Body of pancreas (tissue), 4 donors: ENCODE measurements at places on chromosomes 1 and 21. TPM values are rescaled to one million over a fixed set of nuclear protein-coding genes. Genes with fewer than 3 reads are reported as not detected.

The SPATA6 gene
- 5.3 TPM for total RNA-seq

The CRNN gene
- total RNA-seq = not detected

The HORMAD1 gene
- not detected for total RNA-seq

The SLC44A5 gene
- 5.4 TPM for total RNA-seq

The SPATA1 gene
- total RNA-seq = not detected

The LRRN2 gene
- total RNA-seq = 1.6 TPM

The LCE1F gene
- not detected for total RNA-seq

The LIPI gene
- total RNA-seq = not detected

The ZMYND12 gene
- total RNA-seq = 1.3 TPM

The OVAAL gene
- total RNA-seq = not detected

The TTC34 gene
- under 0.01 TPM for total RNA-seq

The CD52 gene
- not detected for total RNA-seq

The OR2L13 gene
- total RNA-seq = not detected

The APCS gene
- total RNA-seq = 0.99 TPM

The HMGB4 gene
- total RNA-seq = not detected

The SLAMF9 gene
- not detected for total RNA-seq

The MRPL39 gene
- 6.3 TPM for total RNA-seq

The GPR37L1 gene
- not detected for total RNA-seq

The KCNE1 gene
- not detected for total RNA-seq

The SEMA6C gene
- total RNA-seq = 3.6 TPM

The CYP4A22 gene
- not detected for total RNA-seq

The DOP1B gene
- total RNA-seq = 15.3 TPM

The FNDC10 gene
- total RNA-seq = 2.3 TPM

The PTPN7 gene
- total RNA-seq = 3.6 TPM

The CELA3A gene
- total RNA-seq = 51,622 TPM

The KCNE2 gene
- not detected for total RNA-seq

The TMEM61 gene
- 3.6 TPM for total RNA-seq

The KCNJ10 gene
- not detected for total RNA-seq

The PADI2 gene
- 3.0 TPM for total RNA-seq

The MARK1 gene
- total RNA-seq = 2.1 TPM

The STUM gene
- total RNA-seq = 1.6 TPM

The IL22RA1 gene
- 49.1 TPM for total RNA-seq

The C8B gene
- not detected for total RNA-seq

The RPTN gene
- not detected for total RNA-seq

The CENPS gene
- total RNA-seq = 11.4 TPM

The NBPF20 gene
- total RNA-seq = 3.6 TPM

The TMEM82 gene
- total RNA-seq = not detected
